CD4-positive, alpha-beta T cell treated with Interleukin-1 beta for 1 hour (primary cell): ENCODE measurements at places on chromosomes 7 and 10.

GRCh38 chr10:75508239-75508813 lies 76.9 kb downstream of the LRMDA start:
- DNase-seq = no peak

GRCh38 chr10:1608851-1609647 lies 128.3 kb downstream of the ADARB2 start:
- no peak for DNase-seq

DNA sequence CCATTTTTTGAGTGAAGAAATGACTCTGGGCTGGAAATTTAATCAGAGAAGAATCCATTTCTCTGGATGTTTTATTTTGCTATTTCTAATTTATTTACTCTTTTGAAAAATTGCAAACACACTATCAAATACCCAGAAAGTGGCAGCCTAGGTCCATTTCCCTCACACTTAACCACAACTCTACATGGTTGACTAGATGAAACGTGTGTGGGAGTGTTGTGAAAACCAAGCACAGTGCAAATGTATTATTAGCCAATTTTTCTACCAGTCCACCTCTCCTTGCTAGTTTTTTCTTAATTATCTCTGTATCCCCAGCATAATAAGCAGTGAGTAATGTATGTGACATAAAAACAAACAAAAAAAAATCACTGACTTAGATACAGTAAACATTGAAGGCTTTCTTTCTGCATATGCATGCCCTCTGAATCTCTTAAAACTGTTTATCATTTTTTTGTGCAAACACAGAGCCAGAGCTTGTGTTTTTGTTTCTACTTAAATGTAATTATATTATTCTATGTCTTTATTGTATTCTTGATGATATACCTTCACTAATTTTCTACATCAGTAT lies 30.9 kb downstream of the SCIN start:
- no peak for DNase-seq

DNA sequence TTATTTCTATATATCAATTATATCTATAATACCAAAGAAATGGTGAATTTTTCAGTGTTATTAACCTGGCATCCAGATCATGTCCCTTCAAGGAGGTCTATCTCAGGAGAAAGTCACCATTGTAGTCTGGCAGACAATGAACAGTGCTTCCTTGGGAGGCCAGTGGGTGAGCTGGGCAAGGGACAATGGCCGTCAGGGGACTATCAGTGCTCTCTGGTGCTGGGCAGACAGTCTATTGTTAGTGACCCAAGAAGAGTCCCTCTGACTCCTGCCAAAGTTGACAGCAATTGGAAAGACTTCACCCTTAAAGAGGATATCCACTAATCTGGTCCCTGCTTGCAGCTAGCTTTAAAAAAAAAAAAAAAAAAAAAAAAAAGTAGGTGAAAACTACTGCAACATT lies 7.1 kb downstream of the JAZF1 start:
- no peak for DNase-seq

DNA sequence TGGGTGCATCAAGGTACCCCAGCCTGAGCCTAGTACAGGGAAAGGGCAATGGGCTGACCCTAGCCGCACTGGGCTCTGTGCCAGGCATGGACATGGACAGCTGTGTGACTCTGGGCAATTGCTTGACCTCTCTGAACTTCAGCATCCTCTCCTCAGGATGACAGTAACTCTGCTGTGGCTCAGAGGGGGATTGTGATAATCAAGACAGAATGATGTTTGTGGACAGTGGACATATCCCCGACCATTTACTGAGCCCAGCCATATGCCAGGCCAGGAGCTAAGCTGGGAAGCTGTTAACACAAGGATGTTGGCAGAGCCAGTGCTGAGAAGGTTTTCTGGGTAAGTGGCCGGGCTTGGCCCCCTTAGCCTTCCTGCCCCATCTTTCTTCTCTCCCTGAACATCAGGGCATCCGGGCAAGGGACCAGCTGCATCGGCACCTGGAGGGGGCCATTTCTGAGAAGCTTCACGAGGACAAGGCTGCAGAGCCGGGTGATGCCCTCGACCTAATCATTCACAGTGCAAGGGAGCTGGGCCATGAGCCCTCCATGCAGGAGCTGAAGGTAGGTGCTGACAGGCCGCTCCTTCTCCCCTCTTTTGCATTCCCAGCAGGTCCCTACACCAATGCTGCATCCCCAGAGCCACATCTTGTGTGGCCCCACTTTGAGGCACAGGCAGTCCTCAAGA lies 3.5 kb downstream of the CYP26C1 start:
- no peak for DNase-seq

DNA sequence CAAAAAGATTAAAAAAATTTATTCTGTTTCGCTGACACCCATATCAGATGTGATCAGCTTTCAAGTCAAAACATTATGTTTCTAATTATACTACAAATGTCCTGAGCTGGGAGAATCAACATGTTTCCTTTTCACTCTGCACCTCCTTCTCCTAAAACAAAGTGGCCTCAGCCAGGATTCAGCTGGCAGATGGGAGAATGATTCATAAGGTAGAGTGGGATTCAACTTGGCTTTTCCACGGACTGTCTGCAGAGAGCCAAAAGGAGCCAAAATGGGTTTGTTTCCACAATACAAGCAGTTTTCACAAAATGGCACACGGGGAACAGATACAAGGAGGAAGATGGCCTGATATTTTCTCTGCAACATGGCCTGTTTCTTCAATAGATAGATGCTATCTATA lies 376.5 kb upstream of the PRKCQ start:
- DNase-seq = no peak

DNA sequence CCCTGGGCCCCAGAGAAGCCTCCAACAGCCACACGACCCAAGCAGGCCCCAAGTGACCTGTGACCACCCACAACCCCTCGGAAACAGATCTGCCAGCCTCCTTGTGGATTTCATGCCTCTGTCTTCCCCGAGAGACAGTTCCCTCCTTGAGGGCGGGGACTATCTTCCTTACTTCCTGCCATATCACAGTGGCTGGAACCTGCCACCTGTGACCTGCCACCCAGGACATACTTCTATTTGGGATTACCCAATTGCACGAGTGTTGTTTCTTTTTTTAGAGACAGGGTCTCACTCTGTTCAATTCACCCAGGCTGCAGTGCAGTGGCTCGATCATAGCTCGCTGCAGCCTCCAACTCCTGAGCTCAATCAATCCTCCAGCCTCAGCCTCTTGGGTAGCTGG lies 25.9 kb downstream of the TNRC18 start:
- no peak for DNase-seq

GRCh38 chr10:77513220-77513619 lies 124.4 kb downstream of the KCNMA1 start:
- no peak for DNase-seq

DNA sequence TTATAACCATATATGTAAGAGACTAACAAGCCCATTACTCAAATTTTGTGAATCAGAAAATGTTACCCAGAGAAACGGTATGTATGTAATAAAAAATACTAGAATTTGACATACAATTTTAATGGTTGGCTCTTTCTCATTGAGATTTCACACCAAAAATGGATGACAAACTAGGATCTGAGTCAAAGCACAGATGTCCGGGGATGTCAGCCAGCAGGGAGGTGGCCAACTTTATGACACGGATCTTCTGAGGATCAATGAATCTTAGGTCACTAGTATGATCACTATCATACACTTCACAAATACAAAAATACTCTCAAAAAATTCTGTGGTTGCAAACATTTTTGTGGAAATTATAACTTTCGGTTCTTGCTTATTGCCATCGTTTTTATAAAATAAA lies 173.5 kb upstream of the NFE2L3 start:
- DNase-seq = no peak

DNA sequence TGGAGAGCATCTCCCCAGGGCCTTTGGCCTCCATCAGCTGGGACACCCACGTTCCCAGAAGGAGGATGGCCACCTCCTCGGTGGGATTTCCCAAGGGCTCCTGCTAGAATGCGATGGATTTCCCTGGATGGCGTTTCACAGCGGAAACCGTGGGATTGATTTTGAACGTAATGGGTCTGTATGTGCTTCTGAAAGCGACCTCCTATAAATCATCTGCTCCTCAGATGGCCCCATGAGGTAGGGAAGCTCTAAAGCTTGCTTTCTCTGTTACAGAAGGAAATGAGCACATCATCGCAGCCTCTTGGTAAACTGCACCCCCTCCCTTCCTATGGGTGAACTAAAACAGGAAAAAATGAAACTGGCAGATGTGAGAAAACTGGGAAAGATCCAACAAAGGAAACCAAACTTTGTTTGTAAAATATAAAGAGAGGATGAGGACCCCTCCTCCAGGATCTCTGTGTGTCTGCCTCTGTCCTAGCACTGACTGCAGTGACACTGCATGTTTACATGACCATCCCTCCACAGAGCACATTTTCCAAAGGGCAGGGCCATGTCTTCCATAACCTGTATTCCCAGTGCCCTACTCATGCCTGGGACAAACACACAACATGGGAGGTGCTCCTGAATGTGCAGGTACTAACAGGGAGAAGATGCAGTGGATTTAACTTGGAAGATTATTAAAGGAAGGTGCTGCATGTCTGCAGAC lies 57.6 kb downstream of the LYZL1 start:
- DNase-seq = no peak

GRCh38 chr10:132209130-132209529 lies 22.4 kb downstream of the DPYSL4 start:
- DNase-seq = no peak

DNA sequence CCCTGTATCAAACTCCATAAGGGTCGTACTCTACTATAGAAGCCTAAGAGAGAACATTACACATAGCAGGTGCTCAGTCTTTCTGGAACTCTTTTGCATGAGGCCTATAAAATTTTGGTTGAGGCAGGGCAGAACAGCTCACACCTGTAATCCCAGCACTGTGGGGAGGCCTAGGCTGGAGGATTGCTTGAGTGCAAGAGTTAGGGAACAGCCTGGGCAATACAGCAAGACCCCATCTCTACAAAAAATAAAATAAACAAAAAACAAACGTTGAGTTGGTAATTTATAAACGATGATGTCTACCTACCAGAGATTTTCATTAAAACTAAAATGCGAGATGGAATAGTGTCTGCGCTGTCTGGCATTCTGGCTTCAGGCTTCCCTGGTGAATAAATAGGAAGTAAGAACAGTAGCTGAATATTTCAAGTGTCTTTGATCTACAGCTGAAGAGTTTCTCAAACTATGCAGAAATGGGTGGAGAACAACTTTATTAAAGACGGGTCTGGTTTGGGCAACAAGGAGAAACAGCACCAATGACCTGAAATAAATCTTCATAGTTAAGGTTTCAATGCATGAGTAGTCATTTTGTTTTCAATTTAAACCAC lies 774 bp downstream of the PON2 start:
- DNase-seq = no peak

DNA sequence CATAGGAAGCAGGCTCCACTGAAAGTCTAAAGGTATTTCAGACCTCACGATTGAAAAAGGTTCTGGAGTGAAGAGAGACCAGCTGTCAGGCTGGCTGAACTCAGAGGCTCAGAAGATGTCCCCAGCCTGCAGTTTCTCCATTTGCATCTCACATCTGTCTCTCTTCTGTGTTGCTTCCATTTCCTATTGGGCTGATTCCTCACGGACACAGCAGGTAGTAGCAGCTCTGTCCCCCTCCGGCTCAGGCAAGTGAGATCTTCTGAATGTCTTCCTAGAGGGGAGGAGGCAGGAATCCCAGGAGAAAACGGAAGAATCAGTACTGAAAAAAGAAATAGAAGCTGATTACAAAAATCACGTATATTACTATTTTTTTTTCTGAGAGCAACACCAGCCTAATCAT lies 274.1 kb upstream of the COBL start:
- DNase-seq = no peak

GRCh38 chr7:158676906-158677305 lies 27.7 kb downstream of the NCAPG2 start:
- DNase-seq = no peak

- no peak for DNase-seq
Measured at GRCh38 chr7:14891289-14891688, 11.3 kb downstream of the DGKB start.

DNA sequence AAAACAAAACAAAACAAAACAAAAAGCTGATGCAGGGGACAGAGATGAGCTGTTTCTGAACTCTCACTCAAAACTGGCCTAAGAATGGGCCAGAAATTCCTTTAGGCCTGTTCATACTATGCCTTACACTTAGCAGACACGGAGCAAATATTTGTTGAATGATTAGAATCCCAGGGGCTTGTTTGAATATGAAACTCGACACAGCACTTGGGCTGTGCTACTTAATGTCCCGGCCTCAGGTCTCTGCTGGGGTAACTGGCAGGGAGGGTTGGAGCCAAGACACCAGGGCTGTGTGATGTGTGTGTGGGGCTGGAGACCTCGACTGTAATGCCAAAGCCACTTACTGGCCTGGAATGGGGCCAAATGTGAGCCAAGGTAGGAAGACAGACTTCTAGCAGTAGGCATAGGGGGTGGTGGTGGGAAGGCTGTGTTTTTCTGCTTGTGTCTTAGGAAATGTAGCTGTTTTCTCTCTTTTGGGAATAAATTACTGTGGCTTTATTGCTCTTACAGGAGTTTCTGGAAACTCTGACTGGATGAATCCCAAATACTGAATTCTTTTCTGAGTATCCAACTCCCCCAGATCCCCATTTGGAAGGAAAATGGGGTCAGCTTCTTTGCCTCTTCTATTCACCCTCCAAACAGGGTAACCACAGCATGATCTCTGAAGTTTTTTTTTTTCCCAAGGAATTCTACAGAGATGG lies 66.7 kb downstream of the EMX2 start:
- no peak for DNase-seq

- DNase-seq = no peak
Measured at GRCh38 chr10:43981232-43981631, 332.6 kb upstream of the ZNF32 start.

GRCh38 chr7:64887756-64888508 lies 15.1 kb upstream of the ZNF273 start:
- peak; percentile 54 for DNase-seq

DNA sequence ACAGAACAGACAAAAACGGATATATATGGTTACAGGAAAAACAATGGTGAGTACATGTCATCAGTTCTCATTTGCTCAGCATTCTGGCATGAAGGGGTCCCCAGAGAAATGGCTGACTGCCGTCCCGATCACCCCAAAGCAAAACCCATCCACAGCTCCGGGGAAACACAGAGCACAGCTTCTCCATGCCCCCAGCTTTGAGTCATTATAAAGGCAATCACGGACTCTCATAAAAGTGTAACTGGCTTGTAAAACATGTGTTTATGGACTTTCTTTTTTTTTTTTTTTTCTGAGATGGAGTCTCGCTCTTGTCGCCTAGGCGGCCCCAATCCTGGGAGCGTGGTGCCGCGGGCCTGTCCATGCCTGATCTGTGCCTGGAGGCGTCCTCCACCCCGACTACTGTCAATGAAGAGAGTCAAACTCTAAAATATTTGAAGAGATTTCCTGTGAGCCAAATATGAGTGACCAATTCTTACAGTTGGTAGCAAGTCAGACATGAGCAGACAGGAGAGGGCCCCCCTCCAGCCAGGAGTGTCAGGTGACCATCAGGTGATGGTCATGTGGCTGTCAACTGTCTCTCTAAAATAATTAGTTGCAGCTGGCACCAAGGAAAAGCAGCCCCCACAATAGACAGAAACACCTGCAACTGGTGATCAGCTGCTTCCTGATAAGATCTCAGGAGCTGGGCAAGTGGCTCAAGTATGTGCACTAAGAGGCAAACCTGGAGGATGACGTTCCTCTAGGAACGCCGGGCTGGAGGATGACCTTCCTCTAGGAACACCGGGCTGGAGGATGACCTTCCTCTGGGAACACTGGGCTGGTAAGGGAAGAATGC lies 21.7 kb upstream of the NOM1 start:
- no peak for DNase-seq
